Esophagus squamous epithelium (tissue), 5 donors: ENCODE measurements at places on chromosomes 4 and X.

DNA sequence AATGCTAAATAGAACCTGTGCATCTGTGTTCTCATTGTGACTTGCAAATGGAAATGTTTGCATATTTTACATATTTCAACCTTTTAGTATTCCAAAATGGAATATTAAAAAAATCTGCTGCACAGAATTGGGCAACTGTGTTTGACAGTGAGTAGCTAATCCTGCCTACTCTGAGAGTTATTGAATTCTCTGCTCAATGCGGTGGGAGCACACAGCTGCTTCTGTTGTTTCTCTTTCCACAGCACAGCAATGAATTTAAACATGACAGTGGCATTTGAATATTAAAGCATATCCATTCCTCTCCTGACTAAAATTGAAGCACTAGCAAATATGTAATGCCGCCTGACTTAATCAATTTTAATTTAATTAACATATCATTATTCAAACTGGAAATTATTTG lies 366.6 kb downstream of the GASK1B start:
- no peak for DNase-seq

DNA sequence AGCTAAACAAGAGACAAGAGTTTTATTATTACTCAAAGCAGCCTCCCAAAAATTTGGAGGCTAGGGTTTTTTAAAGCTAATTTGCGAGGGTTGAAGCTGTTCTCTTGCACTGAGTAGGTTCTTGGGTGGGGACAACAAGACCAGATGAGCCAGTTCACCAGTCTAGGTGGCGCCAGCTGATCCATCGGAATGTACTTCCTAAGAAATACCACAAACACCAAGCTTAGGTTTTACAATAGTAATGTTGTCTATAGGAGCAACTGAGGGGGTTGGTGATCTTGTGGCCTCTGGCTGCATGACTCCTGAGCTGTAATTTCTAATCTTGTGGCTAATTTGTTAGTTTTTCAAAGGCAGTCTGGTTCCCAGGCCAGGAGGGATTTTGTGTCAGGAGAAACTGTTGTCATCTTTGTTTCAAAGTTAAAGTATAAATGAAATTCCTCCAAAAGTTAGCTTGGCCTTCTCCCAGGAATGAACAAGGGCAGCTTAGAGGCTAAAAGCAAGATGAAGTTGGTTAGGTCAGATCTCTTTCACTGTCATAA lies 130.6 kb downstream of the SLC7A11 start:
- no peak for DNase-seq

- DNase-seq, result no peak
Observed at GRCh38 chr4:150739591-150739990, 157.6 kb downstream of the MAB21L2 start.

DNA sequence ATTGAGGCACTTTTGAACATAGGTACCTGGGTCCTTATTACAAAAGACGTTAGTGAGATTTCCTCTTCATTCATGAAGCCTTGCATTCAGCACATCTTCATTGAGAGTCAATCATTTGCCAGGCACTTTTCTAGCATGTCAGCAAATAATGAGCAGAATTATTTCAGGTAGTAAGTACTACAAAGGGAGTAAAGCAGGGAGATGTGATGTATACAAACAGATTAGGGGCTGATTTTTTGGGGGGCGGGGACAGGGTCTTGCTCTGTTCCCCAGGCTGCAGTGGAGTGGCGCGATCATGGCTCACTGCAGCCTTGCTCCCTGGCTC lies 638 bp upstream of the CCKAR start:
- DNase-seq, result no peak

GRCh38 chr4:40976343-40976742 lies 226.6 kb downstream of the NSUN7 start:
- no peak for DNase-seq

DNA sequence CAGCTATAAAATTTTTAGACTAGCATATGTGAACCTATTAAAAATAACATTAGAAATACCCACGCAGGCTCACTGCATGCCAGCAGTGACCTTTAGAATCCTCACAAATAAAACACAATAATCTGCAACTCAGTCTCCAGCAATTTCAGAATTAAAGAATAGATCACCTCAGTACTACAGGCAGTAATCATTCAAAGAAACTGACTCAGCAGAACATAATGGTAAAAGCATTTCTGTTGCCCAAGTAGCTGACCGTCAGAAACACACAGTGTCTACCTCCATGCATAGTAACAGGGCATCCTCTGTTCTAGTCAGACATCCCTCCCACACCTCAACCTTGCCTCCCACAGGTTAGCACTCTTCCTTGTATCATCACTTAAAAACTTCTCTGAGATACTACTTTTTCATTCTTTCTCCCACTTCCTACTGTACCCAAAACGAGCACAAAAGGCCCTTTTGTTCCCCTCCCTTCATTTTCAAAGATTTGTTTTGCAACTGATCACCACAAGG lies 65.7 kb upstream of the BEND2 start:
- DNase-seq, result no peak

DNA sequence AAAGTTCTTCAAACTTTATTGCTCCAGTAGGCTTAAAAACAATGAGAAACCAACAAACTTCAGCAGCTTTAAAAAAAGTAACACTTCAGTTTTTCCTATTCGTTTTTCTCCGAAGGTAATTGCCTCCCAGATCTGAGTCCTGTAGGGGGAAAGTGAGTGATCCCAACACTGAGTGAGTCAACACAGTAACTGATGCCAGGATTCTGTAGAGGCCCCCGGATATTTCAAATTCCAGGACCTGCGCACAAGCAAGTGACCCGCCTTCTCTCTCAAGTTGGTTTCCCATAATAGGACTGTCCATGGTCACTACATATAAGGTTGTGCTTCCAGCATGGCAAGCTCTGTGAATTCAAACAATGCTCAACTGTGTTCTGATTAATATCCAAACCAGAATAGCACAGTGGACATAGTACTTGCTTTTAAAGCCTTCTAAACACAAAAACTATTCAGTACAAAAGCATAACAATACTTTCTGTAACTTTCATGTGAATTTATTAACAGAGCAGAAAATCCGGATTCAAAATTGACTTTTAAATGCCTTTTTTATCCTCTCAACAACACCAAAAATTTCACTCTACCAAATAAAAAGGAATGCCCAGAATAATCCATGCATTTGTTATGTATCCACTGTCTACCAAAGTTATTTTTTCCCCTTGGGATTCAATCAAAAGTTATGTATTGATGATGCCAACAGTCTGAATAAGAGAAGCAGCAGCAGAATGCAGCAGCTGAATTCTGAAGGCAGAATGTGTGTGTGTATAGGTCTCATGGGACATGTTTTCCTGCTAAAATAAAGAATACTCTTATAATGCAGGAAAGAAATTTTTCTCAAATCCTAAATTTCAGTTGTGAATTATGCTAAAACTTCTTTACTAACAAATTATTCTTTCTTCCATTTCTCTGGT lies at the start of gene DMD:
DMD (minus strand) TSS at position 194 of the 905 bp plus-strand sequence. CDS start 237 bp downstream, outside the sequence.
- no peak for DNase-seq
